ENCODE measurements at places on chromosomes 11 and 22.

GRCh38 chr11:115391160-115391559 lies 113.1 kb downstream of the CADM1 start:
- DNase-seq: no peak

GRCh38 chr22:47192651-47193437 lies 430.4 kb downstream of the TBC1D22A start:
- no peak for DNase-seq

DNA sequence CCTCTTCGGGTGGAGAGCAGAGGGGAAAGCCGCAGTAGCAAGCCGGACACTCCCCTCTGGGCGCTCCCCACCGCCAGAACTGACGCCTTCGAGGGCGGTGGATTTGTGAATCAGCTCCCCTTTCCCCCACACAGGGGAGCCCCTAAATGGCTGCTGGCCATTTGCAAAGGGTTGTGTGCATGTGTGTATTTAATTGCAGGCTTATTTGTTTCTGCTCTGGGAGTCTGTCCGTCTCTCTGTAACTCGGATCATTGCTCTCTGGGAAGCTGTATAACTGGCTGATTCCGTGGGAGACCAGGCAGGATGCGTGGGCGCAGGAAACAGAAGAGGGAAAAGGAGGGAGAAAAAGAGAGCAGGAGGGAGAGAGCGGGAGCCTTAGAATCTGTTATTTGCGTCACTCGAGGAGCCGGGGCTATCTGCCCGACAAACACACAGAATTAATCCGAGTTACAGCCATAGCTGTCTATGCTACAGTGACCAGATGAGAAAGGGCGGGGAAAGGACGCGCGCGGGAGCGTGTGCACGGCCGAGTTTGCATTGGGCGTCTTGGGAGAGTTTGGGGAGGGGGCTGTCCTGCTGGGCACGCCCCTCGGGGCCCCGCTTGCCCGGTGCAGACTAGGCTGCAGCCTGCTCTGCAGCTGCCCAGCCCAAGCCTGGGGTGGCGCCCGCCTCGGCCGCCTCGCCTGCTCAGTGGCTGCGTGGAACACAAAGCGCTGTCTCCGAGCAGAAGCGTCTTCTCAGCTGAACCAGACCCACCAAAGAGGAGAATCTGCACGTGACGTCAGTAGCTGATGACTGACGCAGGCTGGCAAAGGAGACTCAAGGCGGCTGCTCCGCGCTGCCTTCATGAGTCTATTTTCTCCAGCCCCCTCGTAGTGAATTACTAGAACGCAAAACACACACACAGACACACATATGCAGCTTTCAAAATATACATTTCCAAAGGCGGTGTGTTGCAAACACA lies 105.3 kb upstream of the HSD17B12 start:
- DNase-seq: no peak

DNA sequence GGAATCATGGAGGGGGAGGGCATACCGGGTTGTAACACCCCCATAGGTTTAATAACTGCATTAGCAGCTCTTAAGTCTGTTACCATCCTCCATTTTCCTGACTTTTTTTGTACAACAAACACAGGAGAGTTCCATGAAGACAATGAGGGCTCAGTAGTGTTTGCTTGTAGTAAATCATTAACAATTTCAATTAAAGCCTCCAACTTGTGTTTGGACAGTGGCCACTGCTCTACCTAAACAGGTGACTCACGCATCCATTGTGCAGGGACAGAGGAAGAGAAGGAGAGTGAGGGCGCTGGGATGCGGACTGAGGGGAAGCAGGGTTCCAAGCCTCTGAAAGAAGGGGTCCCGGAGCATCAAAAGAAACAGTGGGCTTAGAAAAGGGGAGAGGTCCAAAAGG lies 21.3 kb upstream of the MTNR1B start:
- peak; percentile 19 for DNase-seq

DNA sequence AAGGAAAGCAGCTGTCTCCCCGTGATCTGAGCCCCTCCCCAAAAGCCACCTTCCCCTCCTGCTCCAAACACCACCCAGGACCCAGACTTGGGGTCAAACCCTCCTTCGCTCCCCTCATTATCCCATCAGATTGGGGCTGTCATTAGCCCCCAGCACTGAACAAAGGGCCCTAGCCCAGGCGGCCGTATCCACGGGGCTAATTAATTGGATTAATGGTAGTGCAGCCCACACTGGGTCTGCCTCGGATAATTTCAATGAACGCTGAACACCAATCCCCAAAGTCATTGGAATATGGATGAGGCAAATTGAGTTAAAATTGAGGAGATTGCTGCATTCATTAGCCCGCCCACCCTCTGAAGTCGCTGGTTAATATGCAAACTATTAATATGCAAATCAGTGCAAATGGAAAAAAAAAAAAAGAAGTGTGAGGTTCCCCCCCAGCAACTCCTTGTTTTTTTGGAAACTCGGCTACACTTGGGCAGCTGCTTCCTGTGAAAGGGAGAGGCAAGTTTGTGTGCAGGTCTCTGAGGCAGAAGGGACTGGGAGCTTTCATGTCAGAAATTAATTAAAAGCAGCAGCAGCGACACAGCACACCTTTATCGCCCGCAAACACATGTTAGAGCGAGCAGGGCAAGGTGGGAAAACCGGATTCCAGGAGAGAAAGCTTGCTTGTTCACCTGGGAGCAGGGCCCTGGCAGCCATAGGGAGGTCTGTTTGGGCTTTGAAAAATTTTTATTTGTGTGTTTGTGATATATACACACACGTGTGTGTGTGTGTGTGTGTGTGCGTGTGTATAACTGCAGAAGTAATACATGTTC lies 517.8 kb downstream of the MIAT start:
- DNase-seq: no peak

DNA sequence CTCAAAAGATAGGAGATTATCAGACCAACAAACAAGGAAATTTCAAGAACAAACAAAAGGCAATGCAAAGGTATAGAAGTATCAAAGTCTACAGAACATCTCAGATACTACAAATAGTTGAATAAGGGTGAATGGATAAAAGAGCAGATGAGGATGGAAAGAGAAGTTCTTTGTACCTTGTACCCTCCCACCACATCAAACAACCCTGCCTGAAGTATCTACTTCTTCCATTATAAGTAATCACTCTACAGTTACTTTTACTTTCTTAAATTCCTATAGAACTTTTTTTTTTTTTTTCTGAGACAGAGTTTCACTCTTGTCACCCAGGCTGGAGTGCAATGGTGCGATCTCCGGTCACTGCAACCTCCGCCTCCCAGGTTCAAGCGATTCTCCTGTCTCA lies 35.1 kb downstream of the MTMR2 start:
- DNase-seq: no peak

DNA sequence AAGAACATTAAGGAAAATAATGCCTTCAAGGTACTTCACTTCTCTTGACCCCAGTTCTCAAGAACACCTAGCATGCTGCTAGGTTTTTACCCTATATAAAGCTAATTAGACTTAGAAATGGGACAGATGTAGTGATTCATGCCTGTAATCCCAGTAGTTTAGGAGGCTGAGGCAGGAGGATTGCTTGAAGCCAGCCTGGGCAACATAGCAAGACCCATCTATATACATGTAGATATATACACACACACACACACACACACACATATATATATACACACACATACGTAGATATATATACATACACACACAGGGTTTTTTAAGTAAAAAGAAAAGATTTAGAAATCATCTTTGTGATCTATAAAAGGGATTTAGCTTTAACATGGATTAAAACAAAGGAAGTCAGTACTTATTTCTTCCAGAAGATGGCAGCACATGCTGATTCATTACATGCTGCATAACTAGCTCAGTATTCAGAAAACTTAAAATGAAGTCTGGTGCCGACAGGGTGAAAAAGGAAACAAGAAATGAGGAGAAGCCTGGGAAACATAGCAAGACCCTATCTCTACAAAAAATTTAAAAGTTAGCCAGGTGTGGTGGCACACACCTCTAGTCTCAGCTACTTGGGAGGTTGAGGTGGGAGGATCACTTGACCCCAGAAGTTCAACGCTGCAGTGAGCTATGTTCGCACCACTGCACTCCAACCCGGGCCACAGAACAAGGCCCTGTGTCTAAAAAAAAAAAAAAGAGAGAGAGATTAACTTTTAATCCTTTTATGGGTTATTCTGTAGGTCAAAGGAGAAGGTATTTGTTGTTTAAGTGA lies 28.5 kb upstream of the RBX1 start:
- peak; percentile 30 for DNase-seq

DNA sequence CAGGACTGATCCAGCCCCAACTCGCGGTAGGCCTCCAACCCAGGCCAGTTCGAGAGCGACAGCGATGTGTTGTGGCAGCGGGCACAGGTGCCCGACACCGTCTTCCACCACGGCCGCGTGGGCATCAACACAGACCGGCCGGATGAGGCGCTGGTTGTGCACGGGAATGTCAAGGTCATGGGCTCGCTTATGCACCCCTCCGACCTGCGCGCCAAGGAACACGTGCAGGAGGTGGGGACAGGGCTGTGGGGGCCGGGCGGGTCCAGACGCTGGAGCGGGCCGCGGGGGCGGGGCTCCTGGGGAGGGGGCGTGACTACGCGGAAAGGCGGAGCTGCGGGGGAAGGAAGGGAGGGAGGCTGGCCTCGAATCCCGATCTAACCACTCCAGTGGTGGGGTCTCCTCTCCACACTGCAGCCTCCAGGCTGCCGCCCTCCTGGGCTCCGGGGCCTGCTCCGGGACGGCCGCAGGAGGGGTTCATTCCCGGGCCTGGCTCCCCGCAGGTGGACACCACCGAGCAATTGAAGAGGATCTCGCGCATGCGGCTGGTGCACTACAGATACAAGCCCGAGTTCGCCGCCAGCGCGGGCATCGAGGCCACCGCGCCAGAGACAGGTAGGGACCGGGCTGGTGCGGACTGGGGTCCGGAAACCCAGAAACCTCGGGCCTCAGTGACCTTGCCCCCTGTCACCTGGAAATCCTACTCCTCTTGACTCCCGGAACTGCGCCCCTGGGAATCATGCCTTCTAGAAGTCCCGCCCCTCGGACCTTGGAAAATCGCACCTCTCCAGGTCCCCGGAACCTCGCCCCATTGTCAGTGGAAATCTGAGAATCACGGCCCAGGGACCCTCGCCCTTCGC lies 14.9 kb downstream of the TMEM258 start:
- DNase-seq: no peak

- DNase-seq: no peak
Measured at GRCh38 chr11:125873881-125874555, 13.4 kb upstream of the HYLS1 start.

GRCh38 chr11:77151804-77152509 lies 23.9 kb downstream of the MYO7A start:
- DNase-seq: no peak

- DNase-seq: no peak
Measured at GRCh38 chr22:35124691-35125219, 58.8 kb downstream of the ISX start.

GRCh38 chr11:7670641-7671040 lies 2.7 kb downstream of the CYB5R2 start:
- no peak for DNase-seq

DNA sequence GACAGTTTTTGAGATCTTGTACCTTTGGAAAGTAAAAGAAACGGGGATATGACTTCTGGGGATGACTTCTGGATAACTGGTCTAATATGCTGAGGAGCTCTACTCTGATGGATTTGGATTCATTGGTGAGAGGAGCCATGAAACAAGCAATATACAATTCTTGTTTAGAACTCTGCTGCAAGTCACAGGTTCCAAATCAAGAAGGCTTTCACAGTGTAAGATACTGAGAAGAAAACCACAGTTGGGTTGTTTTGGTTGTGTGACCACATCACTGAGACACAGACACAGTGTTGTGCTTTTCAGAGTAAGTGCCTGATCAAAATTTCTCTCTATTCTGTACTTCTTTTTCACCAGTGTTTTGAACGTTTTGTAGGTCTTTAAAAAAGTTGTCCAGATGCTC lies 13.1 kb upstream of the UCP2 start:
- DNase-seq: no peak

DNA sequence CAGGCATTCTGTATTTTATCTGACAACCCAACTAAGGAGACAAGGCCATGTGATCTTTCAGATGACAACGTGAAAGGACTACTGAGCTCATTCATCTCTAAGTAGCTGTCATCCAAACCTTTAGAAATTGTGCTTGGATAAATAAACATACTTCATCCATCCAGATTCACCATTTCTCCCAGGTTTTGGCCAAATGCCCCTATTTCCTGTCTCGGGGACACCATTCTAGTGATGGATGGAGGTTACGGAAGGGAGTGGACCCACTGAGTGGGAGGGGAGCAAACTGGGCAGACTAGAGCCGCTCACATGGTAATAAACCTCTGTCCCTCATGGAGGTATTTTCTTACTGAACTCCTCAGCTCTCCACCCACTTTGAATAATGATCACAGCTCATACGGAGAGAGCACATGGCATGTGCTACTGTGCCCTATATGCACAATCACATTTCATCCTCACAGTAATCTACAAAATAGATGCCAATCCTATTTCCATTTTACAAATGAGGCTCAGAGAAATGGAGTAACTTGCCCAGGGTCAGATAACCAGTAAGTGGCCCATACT lies 114.4 kb downstream of the SLC1A2 start:
- no peak for DNase-seq

DNA sequence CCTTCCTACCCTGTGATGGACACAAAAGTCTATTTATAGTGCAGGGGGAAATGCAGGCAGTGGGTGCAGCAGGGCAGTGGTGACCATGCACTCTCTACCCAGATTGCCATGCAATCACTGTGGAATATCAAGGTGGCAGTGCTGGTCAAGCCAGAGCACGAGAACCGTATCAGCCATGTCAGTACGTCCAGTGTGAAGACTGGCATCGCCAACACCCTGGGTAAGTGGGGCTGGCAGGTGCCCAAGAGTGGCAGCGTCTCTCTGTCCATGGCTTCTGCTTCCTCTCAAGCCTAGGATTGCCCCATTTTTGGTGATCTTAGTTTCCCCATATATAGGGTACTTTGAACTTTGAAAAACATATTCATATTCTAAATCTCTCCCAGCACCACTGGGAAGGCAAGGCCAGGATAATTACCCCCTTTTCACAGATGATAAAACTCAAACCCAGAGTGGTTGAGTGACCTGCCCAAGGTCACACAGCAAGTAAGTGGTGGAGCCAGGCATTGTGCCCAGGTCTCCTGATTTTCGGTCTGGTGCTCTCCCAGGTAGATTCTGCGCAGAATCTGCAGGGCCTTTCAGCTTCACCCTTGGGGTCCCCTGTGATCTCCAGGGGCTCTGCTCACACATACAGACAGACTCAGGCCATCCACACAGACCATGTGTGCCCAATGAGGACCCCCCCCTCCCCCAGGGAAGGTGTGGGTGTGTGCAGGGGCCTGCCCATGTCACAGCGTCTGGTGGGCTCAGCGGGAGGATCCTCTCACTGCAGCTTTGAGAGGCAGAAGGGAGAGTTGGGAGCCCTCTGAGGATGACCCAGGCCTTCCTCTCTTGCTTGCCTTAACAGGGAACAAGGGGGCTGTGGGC lies 7.1 kb downstream of the INPPL1 start:
- peak; percentile 0 for DNase-seq
